EH (cell line): ENCODE measurements at places on chromosomes 2 and 18.

DNA sequence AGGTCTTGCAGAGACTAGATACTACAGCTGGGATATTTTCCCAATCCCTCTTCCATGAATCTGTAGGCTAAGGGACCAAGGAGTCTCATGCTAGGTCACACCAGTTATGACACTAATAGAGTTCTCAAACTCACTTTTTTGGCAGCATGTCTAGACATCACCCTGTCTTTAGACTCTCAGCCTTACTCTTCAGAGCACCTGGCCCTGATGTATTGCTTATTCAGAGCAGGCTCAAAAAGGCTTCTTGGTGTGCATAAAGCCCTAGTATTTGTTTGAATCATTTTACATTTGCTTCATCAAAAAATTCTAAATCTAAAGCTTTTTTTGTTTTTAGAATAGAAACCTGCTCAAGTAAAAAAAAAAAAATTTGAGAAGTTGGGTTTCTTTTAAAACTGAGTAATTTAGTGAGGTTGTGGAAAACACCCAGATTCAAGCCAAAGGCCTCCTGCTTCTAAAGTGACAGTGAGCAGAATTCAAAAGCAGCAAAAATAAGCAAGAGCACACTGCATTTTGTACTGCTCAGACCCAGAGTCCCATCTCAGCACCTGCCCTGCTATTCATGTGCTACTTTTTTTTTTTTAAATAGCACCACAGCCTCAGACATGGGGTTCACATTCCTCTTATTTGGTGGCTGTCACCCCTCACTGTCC, 18.0 kb upstream of the DNAH6 start:
- no peak for DNase-seq

GRCh38 chr18:14943486-14943885, 195.5 kb downstream of the ANKRD30B start:
- DNase-seq = no peak

- DNase-seq = no peak
Observed at GRCh38 chr2:37631292-37631691, 40.1 kb downstream of the CDC42EP3 start.

DNA sequence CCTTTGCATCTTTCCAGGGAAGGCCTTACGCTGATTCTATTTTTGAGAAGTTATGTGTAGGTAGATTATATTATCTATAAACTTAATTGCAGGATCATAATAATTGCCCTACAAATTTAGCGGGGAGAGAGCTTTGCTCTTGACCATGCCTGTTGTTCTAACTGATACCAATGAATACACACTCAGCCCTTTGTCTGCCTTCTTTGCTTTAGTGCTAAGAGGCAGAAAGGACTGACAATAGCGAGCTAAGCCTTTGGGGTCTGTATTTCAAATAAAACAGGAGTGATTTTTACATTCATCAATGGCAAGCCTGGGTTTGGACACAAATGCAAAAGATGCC, 115.3 kb upstream of the STON1 start:
- no peak for DNase-seq

DNA sequence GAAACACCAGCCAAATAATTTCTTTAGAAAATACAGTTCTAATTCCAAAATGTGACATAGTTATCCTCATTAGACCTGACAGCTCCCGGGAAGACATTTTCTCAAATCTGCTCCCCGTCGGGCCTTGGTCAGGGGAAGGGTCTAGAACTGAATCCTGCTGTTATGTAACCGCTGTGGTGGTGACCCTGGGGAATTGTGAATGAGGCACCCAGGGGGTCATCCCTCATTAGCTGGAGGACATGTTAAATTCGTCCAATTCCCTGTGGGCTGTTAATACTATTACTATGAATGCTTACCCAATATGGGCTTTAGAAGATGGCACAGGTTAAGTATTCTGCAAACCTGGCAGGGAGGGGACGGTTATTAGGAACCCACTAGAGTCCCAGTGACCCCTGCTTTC, 11.8 kb downstream of the CPLX4 start:
- no peak for DNase-seq

- peak; percentile 96 for DNase-seq
Observed at GRCh38 chr2:64838817-64839216, 150.4 kb upstream of the SLC1A4 start.

- DNase-seq = no peak
Observed at GRCh38 chr18:62138461-62139235, 48.2 kb downstream of the PIGN start.

DNA sequence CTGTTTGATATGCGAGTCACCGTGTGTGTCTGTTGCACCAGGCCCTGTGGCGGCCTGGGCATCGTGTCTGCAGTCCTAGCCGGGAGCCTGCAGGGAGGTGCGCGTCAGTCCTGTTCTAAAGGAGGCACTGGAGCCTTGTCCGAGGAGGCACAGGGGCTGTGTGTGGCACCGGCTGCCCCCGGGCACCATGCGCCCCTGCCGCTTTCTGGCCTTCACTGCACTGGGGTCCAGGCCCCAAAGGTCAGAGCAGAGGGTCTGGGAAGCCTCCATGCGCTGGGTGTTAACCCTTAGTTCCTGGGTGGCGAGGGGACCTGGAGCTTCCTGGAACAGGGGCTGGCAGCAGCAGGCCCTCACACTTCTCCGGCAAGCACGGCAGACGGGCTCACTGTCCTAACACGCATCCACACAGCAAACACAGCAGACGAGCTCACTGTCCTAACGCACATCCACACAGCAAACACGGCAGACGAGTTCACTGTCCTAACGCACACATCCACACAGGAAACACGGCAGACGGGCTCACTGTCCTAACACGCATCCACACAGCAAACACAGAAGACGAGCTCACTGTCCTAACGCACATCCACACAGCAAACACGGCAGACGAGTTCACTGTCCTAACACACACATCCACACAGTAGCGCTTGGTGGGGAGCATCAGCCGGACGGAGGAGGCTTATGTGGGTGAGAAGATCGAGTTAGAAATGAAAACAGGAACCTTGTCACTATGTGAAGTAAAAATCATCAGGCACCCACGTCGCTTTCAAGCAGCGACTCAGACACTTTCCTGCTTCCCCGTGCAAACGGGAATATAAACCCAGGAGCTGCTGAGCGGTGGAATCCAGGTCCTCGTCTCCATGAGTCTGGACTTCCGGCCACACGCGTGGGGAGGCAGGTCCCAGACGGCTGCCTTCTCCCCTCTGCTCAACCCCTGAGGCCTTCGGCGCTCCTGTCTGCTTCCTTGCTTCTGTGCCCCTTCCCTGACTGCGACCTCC, 65.3 kb downstream of the TPO start:
- no peak for DNase-seq

DNA sequence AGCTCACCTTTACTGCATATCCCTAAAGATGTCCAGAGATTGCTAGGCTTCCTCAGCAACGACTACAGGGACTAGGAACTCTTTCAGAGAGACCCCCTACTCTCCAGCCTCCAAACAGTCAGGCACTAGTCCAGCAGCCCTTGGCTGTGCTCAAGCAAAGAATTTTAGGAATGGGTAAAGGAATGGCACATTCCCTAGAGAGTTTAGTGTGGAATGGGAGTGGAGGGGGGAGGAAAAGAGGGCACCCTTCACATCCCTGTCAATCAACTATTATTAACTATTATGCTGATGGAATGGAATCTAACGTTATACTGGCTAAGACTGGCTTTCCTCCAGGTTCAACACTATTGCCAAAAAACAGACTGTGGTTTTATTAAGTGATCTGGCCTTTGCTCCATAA, 64.8 kb downstream of the IKZF2 start:
- peak; percentile 64 for DNase-seq

GRCh38 chr18:70380915-70381896, 92.4 kb downstream of the SOCS6 start:
- DNase-seq = no peak

GRCh38 chr2:17299891-17300540, 218.2 kb downstream of the RAD51AP2 start:
- DNase-seq = no peak

DNA sequence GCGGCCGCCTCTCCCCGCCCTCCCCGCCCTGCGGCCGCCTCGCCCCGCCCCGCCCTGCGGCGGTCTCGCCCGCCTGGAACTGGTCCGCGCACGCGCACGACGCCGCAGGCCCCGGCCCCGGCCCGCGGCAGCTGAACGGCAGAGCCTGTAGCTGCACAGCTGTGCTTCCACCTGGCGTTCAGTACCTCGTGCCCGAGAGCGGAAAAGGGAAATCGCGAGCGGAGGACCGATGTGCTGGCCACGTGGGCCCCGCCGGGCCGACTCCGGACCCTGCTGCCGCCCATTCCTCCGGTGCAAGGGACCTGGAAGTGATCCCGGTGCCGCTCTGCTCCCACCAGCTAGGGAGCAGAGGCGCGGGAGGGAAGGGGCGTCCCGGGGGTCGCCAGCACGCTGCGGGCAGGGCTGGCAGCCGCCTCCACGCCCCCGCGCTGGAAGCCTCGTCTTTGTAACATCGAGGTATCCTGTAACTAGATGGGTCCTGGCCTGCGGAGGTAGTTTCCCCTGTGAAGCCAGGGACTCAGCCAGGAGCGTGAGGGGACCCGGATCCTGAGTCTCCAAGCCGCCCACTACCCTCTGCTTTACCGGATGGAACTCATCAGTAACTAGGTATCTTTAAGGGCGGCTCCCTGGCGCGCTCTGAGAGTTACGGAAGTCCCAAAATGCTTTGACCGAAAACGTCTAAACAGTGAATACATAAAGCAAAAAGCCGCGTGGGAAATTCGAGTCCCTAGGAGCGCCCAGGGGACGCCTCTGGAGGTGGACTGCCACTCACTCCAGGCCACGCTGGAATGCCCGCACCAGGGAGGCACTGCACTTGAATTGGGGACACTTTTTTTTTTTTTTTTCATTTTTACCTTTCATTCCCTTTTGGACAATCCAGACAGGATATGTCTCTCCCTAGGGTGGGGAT, 704 bp upstream of the ODC1 start:
- peak; percentile 35 for DNase-seq

DNA sequence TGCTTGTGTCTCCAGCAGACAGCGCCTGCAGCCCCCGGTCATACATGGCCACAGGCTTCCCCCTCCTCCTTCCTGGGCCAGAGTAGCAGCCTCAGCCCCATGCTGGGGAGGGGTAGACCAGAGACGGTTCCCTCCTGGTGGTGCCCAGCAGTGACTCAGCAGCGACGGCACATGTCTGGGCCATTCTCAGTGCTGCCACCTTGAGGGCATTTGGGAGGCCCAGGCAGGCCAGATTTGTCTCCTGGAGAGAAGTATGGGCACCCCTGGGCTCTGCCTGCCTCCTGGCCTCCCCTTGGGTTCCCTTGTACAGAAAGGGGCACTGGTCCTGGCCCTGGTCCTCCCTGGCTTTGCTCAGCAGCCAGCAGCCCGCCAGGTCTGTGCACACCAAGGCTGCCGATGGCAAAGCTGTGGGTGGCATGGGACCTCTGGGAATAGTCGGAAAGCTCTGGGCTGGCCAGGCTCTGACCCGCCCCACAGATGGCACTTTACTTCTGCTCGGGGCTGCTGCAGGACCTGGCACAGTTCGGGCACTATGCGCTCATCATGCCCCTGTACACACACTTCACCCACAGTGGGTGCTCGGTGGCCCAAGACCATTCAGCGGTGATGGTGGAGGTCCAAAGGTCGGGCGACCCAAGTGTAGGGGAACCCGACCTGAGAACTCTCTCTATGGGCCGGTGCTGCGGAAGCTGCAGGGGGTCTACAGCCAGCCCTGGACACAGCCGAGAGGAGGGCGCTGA, 11.4 kb upstream of the ALPI start:
- peak; percentile 68 for DNase-seq

DNA sequence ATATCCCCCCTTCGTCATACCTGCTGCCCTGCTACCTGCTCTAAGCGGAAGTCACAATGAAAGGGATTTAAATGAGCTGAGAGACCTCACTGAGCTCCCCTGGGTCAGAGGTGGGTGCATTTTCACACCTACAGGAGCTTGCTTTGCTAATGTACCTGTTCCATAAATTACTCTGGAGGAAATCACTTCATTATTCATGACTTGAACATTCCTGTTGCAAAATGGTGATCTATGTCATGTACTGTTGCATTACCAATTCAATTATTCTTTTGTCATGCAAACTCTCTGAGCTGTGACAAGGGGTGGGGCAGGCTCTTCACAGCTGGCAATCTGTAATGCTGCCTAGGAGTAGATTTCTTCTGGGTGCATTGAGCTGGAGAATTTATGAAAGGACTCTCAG, 761.3 kb downstream of the TSN start:
- no peak for DNase-seq

DNA sequence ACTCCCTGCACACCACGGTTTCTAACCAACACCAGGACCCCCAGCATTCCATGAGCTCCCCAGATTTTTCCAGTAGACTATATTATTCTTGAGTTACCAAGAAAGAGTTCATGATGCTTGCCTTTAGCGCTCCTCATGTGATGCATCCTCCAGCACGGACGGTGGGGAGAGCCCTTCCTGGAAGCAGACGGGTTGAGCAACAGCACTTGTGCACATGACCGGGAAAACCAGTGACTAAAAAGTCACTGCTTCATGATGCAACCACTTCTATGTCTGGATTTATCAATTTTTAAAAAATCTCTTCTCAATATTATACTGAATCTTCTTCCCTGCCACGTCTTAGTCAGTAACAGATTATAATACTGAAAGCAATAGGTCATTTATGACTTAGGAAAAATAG, 20.4 kb upstream of the DOK6 start:
- no peak for DNase-seq

- no peak for DNase-seq
Observed at GRCh38 chr2:166433457-166433856, 57.7 kb upstream of the SCN9A start.

DNA sequence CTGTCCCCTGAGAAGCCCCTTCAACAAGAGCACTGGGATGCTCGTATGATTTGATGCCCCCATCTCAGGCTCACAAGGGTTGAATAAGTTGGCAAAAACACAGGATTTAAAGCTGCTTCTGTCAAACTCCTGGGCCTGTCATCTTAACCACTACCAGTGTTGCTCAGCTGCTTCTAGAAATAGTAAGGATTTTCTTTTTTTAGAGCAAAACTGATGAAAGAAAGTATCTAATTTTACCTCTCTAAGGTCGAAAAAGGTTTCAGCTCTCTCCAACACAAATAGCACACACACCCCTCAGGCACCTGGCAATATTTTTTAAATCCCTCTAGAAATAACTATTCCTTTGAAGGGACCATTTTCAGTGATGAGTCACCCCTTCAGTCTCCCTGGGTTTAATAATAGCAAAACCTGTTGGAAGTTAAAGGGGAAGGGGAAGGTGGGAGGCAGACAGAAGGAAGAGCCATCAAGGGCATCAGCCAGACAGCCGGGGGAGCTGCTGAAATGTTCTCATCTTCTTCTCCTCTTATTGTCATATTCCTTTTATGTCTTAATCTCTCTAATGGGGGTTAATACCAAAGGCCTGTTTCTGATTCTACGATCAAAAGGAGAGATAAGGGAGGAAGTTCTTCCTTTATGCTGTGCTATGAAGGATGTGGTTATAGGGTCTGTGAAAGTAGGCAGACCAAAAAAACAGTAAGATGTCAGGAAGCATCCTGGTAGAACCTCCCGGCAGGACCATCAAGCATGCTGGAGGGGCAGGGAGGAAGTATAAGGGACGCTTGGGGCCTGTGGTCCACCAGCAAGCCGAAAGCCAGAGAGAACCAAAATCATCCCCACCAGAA, 31.9 kb upstream of the SLC35G4 start:
- no peak for DNase-seq
